ENCODE measurements at places on chromosomes 3 and 15. TPM values are rescaled to one million over a fixed set of nuclear protein-coding genes. Genes with fewer than 3 reads are reported as not detected.

SI gene
- total RNA-seq, result not detected

- DNase-seq, result no peak
Measured at GRCh38 chr3:55471522-55472280, 15.4 kb downstream of the WNT5A start.

DNA sequence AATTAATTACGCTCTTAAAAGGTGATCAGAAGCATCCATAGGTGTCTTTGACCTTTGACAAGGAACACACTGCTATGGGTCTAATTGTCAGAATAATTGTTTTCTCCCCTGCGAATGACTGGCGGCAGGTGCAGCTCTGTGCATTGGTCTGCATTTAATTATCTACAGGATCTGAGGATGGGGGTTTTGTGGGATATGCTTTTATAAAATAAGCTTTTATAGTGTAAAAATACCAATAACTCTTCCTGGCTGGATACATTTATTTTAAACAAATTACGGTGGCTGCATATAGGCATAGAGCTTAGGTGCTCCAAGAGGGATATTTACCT is 201.6 kb upstream of the RGMA start:
- no peak for DNase-seq

DNA sequence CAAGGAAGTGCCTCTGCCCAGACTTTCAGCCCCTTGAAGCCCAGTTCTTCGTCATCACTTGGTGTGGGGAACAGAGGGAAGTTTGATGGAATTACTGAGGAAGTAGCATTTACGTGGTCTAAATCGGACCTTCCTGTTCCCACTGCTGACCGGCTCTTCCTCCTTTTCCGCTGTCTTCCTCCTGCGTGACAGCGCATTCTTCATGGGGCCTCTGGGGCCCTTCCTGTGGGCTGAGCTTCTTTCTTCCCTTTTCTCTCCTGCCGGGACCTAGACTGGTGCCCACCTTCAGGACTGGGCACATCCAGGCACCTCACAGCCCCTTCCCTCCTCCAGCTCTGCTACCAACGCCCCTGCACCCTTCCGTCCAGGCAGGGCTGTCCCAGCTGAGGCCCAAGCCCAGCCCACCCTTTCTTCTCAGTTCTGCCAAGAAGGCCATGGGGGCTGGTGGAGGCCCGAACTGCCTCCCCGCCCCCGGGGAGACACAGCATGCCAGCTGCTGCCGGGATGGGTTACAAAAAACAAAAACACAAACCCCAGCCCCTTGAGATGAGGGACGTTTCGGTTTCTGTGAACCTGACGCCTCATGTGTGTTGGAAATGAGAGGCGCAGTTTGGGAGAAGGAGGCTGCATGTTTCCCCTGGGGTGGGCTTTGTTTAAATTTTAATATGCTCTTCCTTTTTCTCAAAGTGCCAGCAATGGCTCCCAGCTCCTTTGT is 19.1 kb downstream of the ZNF710 start:
- no peak for DNase-seq

GRCh38 chr3:183074261-183074660 is 25.0 kb downstream of the MCCC1 start:
- DNase-seq, result no peak

DNA sequence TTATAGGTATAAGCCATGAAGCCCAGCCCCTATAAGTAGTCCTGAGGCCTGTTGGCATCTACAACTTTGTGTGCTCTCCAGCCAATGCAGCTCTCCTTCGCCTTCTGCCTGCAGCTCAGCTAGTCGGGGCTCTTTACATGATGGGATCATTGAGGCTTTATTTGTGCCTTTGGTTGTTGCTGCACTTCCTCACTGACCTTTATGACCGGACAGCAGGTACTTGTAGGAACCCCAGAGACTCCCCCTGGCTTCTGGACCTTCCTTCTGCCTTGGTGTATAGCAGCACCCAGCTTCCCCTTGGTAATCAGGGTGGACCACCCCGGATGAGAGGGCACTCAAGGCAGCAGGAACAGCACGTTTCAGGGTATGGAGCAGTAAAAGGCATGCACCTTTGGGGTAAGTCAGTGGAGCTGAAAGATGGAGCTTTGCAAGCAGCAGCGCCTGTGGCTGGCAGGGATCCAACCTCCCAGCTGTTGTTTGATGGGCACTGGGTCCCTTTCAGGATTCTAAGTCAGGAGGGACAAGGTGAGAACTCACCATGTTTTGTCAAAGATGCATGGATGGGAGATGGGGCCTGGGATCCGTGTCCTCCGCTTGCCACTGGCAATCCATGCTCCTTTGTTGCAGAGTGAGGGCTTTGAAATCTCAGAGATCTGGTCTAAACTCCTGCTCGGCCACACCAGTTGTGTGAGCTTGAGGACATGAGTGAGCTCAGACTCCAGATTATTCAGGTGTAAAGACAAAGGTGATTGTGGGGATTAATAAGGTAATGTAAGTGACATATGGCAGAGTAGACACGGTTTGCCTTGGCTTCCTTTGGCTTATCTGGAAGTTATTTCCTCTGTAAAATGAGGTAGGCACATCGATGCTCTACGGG is 65.1 kb upstream of the KLF13 start:
- DNase-seq, result peak; percentile 40

GRCh38 chr3:10646531-10647335 is 141.3 kb upstream of the ATP2B2 start:
- no peak for DNase-seq

DNA sequence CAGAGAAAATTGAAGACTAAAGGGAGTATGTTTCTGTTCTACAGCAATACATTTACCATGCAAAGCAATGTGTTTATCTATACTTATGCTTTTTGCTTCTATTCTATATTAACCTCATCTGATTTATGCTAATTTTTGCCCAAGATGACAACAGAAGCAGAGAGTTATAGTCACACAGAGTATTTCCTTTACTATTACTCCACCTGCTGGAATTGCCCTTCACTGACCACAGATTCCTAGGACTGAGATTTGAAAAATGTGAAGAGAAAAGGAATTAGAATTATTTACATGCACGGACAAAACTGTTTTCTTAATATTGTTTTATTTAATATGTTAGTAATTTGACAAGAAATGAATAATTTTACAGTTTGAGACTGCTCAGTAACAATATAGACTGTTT is 745.6 kb downstream of the VGLL3 start:
- DNase-seq, result no peak

SERPINI2 gene
- not detected for total RNA-seq

DNA sequence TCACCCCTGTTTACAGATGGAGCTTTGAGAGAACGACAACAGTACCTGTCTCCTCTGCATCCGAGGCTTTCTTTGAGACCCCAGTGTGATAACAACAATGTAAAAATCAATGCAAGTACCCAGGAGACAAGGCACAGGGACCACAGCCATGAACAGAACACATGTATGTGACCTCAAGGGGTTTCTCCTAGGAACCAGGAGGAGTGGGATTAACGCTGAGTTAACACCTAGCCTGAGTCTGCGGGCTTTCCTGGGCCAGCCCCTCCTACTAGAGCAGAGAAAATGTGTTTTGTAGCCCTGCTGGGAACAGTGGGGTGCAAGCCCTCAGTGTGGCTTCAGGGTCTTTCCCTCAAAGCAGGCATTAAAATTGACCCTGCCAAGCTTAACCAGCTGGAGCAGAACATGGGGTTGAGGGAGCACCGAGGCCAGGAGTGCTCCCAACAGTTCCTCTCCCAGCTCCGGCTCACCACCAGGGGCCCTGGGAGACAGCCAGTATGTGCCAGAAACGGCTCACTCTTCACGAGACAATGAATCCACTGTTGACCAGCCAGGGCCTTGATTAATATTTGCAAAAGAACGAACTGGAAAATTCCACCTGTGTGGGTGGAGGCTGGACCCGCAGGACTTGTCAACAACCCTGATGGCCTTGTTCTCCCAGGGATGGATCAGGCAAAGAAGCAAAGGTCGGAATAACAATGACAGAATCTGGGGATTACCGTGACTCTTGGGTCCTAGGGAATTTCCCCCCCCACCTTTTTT is 3.6 kb downstream of the CHDH start:
- DNase-seq, result peak; percentile 66

RGMA gene
- total RNA-seq, result not detected

GRCh38 chr15:70492240-70493177 is 270.8 kb downstream of the UACA start:
- no peak for DNase-seq

DNA sequence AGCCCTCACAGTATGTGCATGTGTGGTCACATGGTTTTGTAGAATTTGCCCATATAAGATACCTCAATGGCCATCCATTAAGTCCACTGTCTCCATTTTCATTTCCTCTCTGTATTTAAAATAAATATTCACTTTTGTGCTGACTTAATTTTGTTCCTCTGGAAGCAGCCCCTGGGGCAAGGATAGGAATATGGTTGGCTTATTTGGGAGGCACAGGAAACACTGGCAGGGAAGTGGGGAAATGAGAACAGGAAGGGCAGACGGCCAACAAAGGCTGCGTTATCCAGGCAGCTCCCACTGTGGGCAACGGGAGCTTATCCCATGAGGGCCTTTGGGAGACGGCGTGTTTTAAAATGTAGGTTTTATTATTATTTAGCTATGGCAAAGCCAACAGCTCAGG is 148.6 kb downstream of the SHQ1 start:
- DNase-seq, result no peak

KCNAB1 gene
- total RNA-seq, result 0.84 TPM

DNA sequence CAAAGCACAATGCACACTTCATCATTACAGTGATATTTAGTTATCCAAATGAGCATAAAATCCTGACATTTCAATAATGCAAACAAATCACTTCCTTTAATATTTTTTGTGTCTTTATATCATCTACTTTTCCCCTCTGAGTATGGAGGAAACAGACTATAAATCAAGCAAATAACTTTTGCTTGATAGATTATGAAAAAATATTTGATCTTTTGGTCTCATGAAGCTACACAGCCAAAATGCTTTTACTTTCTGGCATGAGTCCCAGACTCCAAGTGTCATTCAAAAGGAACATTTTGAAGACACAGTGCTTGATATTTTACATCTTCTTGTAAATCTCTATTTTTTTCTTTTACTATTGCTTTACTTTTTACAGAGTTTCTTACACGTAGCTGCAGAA is 215.3 kb upstream of the ROBO1 start:
- no peak for DNase-seq

- peak; percentile 54 for DNase-seq
Measured at GRCh38 chr3:140736863-140737460, 59.1 kb downstream of the TRIM42 start.

DNA sequence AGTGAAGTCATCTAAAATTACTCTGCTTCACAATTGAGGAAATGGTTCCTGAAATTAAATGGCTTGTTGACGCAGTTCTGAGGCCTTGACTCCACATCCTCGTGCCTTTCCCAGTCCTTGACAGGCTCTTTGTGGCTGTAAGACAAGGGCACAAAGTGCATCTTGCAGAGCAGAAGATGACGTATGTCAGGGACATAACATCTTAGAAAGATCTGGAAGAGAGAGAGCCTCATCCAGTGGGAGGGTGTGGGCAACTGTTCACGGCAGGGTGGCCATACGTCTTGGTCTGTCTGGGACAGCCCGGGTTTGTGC is 91.0 kb downstream of the CHRNA7 start:
- DNase-seq, result no peak

GRCh38 chr3:13717222-13717895 is 162.5 kb downstream of the WNT7A start:
- DNase-seq, result no peak

All from liver (tissue), 10 donors.